ENCODE measurements at places on chromosomes 11 and 22.

- DNase-seq, result no peak
Measured at GRCh38 chr11:61964058-61964665, 3.3 kb downstream of the FTH1 start.

DNA sequence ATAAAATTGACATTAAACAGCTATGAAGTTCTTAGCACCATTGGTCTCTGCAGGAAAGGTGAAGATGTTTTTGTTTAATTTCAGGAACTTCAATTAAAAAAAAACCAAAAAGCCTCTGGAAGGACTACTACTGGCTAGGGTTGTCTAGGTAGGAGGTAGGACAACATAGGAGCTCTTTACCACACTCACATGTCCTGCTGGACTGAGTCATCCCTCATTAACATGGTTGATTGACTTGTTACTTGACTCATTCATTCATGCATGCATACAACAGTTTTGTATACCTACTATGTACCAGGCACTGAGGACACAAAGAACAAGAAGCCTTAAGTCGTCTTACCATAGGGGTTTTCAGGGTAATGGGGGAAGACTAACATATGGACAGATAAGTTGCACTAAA lies 216.9 kb upstream of the ARHGAP20 start:
- DNase-seq, result no peak

DNA sequence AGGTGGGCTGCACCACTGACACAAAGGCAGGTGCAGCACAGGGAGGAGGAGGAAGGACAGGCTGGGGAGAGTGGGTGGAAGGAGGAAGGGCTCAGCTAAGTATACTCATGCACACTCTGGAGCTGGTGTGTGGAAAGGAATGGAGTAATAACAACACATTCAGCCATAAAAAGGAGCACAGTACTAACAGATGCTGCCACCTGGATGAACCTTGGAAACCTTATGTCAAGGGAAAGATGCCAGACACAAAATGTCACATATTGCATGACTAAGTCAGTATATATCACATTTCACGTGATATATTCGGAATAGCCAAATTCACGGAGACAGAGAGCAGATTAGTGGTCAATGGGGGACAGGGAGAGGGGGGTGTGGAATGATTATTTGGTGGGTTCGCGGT lies 389.6 kb upstream of the SYN3 start:
- DNase-seq, result no peak

- DNase-seq, result no peak
Measured at GRCh38 chr11:16690086-16690485, 48.4 kb upstream of the C11orf58 start.

DNA sequence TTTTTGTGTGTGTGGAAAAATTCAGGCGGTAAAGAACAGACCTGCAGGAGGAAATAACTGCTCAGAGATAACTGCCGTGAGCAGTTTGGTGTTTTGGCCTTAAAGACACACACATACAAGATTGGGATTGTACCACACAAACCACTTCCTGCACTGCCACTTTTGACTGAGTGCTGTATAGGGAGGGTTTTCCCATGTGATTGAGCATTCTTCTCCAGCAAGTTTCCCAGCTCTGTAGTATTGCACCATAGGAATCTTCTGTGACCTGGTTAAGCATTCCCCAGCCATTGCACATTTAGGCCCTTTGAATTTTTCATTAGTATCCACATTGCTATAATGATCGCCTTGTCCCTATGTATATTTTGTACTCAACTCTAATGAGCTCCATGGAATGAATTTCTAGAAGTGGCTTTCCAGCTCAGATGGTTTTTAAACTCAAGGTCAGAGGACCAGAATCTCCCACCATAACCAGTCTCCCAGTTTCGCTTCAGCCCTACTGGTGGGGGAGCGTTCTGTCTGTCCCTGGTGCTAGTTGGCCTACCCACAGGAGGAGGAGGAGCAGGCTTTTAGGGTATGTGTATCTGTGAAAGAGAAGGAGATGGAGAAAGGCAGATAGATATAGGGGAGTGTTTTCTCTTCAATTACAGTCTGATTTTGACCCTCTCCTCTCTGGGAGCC lies 9.3 kb downstream of the CD82 start:
- DNase-seq, result peak; percentile 49

DNA sequence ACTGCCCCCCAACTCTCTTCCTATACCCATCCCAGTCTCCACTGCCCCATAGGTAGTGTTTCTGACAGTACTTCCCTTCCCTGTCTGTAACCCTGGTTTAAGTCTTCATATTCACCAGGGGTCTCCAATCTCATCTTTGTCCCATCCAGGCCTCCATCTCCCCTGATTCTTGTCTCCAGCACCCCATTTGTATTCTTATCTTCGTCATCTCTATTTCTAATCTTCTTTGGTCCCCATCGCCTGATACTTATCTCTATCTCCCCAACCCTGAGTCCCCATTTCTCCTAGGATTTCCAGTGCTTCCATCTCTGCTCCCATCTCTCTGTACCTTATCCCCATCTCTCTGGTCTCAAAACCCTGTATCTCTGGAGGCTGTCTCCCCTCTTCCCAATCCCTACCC lies 1.8 kb downstream of the PHOX2A start:
- no peak for DNase-seq

DNA sequence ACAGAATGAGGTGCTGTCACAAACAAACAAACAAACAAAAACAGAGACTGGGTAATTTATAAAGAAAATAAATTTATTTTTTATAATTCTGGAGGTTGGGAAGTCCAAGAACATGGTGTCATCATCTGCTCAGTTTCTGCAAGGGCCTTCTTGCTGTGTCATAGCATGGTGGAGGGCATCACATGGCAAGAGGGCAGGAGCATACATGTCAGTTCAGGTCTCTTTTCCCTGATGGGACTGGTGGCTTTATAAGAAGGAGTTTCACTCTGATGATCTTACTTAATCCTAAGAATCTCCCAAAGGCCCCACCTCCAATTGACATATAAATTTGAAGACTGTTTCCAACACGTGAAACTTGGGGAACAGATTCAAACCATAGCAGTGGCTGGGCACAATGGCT lies 135.7 kb downstream of the NECTIN1 start:
- no peak for DNase-seq

DNA sequence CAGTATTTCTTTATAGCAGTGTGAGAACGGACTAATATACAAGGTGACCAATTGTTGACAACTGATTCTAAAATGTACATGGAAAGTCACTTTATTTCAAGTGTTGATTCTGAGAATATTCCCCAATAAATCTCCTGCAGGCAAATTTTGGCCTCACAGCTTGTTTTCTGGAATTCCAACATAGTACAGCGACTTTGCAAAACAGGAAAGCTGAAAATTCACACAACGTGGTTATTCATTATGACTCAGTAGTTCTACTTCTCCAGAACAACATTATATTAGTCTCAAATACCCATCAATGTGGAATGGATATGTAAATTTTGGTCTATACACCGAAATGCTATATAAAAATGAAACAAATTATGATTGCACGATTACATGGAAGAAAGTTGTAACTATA lies 22.5 kb upstream of the OR5AN1 start:
- no peak for DNase-seq

GRCh38 chr22:39560127-39560526 lies 10.4 kb upstream of the CACNA1I start:
- no peak for DNase-seq

DNA sequence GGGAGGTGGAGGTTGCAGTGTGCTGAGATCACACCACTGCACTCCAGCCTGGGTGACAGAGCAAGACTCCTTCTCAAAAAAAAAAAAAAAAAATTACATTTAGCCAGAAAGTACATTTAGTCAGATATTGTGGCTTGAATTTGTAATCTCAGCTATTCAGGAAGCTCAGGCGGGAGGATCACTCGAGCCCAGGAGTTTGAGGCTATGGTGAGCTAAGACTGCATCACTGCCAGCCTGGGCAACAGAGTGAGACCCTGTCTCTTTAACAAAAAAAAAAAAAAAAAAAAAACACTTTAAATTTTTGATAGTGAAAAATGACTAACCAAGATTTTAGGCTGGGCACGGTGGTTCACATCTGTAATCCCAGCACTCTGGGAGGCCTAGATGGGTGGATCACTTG lies 27.3 kb downstream of the MRTFA start:
- DNase-seq, result no peak

Measured in central memory CD4-positive, alpha-beta T cell (primary cell).